ENCODE measurements at places on chromosomes 7 and 10.
A peak's percentile ranks its signal among the peaks of the same experiment; 100 is the strongest.

- no peak for DNase-seq
Measured at GRCh38 chr7:23191022-23191421, 9.2 kb downstream of the NUP42 start.

- no peak for DNase-seq
Measured at GRCh38 chr7:29189743-29190201, 4.8 kb upstream of the CHN2 start.

GRCh38 chr7:22841954-22842353 lies 19.3 kb upstream of the TOMM7 start:
- no peak for DNase-seq

DNA sequence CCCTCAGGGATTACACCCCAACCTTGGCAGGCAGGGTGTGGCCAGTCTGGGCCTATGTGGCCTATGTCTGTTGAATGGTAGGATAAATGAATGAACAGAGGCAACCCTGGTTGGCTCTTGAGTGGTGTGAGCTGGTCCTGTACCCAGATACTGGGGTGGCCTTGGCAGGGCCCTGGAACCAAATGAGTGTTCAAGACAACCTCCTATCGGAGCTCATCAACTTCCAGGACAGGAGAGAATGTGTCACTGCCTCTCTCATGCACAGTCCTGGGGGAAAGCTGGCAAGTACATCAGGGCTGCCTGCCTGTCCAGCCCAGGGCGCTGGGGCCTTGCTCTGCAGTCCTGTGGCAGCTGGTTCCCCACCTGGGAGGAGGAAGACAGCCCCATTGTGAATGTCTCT lies 271.6 kb downstream of the CALN1 start:
- no peak for DNase-seq

GRCh38 chr10:5484205-5484604 lies 15.2 kb downstream of the CALML5 start:
- no peak for DNase-seq

GRCh38 chr7:44415510-44415909 lies 74.9 kb downstream of the NUDCD3 start:
- DNase-seq = no peak

GRCh38 chr10:91549262-91549661 lies 83.6 kb downstream of the PPP1R3C start:
- no peak for DNase-seq

GRCh38 chr7:19351341-19352304 lies 206.4 kb upstream of the FERD3L start:
- no peak for DNase-seq

- no peak for DNase-seq
Measured at GRCh38 chr10:45058992-45059561, 58.4 kb downstream of the ZNF22 start.

DNA sequence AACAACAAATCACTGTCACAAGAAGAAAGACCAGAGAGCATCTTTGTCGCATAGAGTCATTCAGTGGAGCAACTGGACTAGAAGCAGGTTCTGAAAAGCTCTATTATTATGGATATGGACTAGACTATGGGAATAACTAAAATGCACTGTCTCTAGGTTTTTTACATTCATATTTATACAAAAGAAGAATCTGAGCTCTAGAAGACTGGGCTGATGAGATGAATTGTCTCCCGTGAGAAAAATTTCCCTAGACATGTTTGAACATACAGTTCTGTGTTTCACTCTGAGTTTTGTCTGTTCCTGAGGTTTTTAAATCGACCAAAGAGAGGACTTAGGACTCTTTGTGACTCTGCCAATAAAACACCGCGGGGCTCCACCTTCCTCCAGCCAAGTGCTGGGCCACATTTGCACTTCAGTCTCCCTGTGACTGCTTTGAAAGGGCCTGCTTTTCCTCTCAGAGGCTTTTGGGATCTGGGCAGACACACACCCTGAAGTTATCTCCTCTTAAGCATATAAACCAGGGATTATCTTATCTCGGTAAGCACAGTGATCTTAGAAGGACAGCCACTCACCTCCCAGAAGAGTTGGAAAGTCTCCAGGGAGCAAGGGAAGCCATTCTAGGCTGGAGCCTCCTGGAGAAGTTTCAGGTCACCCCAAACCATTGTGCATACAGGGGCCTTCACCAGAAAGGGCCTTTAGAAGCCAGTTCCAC lies 101.0 kb upstream of the JCAD start:
- DNase-seq = peak; percentile 54

DNA sequence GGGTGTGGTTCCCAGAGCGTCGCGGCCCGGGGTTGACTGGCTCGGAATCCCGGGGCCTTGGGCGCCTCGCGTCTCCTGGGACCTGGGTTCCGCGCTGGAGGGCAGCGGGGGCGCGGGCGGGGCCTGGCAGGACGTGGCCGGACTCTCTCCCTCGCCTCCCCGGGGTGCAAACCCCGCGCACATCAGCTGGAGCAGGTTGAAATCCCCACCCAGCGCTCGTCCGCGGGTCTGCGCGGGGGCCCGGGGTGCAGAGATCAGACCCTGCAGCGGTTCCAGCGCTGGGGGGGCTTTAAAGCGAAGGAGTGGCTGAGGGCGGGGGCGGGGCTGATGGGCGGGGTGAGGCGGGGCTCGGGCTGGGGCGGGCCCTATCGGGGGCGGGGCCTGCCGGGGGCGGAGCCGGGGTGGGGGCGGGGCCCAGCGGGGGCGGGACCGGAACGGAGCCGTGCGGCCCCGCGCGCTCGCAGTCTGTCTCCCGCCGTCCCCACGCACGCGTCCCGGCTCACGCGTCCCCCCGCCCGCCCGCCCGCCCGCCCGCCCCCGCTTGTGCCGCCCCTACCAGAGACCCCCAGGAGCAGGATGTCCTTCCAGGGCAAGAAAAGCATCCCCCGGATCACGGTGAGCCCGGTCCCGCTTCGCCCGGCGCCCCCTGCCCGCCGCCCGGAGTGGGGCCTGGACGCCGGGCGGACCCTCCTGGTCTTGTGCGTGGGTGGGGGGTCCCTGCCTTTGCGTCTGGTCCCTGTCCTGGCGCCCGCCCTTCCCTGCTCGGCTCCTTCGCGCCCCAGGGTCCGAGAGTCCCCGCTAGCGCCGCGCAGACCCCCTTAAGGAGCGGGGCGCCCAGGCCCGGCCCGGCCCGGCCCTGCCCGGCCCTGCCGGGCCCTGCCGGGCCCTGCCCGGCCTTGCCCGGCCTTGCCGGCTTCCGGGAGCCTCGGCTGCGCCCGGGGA lies at the start of gene DPYSL4:
Gene DPYSL4, plus strand, starts transcription at position 461 of the 942 bp plus-strand sequence. Its CDS starts 116 bp downstream, at position 577.
- DNase-seq = peak; percentile 45

DNA sequence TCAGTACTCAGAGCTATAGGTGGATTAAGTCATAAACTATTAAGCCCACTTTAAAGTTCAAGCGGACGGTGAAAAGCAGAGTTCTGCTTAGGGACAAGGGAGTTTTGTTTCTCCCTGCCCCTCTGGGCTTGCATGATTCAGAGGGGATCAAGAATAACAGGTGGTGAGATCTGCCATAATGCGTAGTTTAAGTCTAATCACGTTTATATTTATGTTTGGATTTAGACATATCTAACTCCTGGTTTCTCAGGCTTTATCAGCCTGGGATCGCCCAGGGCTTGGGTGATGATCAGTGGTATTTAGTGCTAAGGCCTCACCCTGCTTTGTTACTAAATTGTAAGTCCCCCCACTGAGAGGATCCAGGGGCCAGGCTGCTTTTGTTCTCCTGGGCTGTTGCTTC lies 335.4 kb upstream of the NRP1 start:
- no peak for DNase-seq

GRCh38 chr10:2909921-2910320 lies 157.4 kb upstream of the PFKP start:
- no peak for DNase-seq

DNA sequence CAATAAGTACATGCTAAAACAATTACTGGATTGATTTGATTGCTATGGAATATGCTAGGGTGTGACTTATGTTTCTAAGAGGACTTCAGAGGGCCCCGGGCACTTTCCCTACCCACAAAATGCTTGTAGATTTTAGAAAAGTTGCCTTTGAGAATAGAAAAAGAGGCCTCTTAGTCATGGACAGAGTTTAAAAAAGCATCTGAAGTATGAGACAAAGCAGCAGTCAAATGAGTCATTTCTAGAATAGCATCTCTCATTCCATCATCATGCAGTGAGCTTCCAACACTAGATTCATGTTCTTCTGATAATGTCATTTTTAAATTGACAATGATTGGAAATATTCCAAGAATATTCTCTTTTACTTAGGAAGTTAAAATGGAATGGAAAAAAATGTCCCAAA lies 675.1 kb upstream of the PCDH15 start:
- no peak for DNase-seq

- DNase-seq = no peak
Measured at GRCh38 chr7:36602511-36602910, 121.8 kb downstream of the AOAH start.

- DNase-seq = peak; percentile 52
Measured at GRCh38 chr10:97718659-97719142, 5.2 kb downstream of the MARVELD1 start.

- DNase-seq = no peak
Measured at GRCh38 chr10:60905580-60905979, 38.4 kb downstream of the RHOBTB1 start.

- no peak for DNase-seq
Measured at GRCh38 chr7:77674878-77675277, 21.4 kb upstream of the RSBN1L start.

DNA sequence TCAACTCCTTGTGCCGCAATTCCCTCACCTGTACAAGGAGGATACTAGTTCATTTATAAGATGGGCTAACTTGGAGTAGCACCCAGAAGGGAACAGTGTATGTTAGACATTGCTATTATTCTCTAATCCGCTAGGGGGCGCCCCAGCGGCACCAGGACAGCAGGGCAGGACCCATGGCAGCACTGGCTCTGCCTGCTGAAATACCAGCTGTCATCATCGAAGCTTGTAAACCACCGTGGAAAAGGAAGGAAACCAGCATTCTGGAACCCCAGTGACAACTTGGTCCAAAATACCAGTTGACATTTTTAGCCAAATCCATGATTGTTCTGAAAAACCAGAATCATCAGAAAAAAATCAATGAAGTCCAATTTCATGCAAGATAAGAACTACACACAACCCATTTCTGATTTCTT lies 134.4 kb downstream of the ITGA8 start:
- DNase-seq = peak; percentile 22

GRCh38 chr10:75358835-75359421 lies 42.6 kb downstream of the ZNF503 start:
- no peak for DNase-seq

- no peak for DNase-seq
Measured at GRCh38 chr10:128985036-128985435, 482.0 kb upstream of the MGMT start.

DNA sequence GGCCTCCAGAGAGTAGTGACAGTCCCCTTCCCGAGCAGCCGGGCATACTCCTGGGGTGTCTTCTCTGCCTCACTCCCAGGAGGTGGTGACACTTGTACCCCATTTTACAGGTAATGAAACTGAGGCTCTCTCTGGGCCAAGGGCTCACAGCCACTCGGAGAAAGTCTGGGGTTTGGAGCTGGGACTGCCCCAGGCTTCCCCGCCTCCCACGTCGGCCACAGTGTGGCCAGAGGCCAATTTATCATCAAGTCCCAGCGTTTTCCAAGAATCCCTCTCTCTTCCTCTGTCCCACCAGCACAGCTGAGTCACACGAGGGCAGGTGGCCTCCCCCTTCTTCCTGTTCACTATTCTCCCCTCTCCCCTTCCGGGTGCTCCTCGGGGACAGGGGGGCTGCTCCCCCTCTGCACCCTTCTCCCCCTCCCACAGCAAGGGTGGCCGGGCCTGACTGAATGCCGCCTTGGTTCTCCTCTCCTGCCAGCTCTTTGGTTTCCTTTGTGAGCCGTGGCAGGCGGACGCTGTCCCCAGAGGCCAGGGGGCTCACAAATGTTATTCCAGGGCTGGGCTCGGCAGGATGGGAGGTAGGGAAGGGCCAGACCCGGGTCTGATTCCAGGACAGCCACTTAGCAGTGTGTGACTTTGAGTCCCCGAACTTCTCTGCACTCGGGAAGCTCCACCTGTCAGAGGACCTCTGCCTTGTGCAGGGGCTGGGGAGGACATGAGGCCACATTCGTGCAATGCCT lies 17.7 kb downstream of the CLIP2 start:
- DNase-seq = no peak

GRCh38 chr10:118287076-118287806 lies 54.9 kb downstream of the FAM204A start:
- no peak for DNase-seq

GRCh38 chr10:767211-767610 lies 77.7 kb upstream of the DIP2C start:
- no peak for DNase-seq

DNA sequence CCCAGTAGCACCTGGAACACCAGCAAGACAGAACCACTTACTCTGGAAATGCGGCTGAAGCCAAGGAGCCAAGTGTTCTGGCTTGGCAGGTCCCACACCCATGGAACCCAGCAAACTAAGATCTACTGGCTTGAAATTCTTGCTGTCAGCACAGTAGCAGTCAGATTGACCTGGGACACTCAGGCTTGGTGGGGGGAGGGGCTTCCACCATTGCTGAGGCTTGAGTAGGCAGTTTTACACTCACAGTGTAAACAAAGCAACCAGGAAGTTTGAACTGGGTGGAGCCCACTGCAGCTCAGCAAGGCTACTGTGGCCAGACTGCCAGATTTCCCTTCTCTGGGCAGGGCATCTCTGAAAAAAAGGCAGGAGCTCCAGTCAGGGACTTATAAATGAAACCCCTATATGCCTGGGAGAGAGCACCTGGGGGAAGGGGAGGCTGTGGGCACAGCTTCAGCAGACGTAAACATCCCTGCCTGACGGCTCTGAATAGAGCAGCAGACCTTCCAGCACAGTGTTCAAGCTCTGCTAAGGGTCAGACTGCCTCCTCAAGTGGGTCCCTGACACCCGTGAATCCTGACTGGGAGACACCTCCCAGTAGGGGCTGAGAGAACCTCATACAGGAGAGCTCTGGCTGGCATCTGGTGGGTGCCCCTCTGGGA lies 121.2 kb downstream of the MTERF1 start:
- no peak for DNase-seq

GRCh38 chr7:94620703-94621118 lies 35.2 kb downstream of the SGCE start:
- no peak for DNase-seq

DNA sequence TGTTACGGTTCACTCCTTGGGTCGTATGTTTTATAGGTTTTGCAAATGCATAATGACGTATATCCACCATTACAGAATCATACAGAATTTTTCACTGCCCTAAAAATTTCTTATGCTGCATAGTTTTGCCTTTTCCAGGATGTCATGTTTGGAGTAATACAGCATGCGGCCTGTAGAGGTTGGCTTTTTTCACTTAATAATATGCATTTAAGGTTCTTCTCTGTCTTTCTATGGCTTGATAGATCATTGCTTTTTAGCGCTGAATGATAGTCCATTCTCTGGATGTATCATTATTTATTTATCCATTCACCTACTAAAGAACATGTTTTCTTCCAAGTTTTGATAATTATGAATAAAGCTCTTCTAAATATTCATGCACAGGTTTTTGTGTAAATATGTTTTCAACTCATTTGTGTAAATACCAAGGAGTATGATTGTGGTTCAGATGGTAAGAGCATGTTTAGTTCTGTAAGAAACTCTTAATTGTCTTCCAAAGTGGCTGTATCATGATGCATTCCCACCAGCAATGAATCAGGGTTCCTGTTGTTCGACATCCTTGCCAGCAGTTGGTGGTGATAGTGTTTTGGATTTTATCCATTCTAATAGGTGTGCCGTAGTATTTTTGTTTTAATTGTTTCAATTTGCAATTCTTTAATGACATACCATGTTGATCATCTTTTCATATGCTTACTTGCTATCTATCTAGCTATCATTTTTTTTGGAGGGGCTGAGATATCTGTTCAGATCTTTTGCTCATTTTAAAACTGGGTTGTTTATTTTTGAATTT lies 531.2 kb upstream of the GHITM start:
- no peak for DNase-seq

- no peak for DNase-seq
Measured at GRCh38 chr10:29956335-29956924, 103.0 kb downstream of the JCAD start.

All from D721Med (cell line).